ENCODE measurements at places on chromosomes 4 and X. TPM values are rescaled to one million over a fixed set of nuclear protein-coding genes. Genes with fewer than 3 reads are reported as not detected.

XKRX gene
- total RNA-seq: 1.4 TPM

DNA sequence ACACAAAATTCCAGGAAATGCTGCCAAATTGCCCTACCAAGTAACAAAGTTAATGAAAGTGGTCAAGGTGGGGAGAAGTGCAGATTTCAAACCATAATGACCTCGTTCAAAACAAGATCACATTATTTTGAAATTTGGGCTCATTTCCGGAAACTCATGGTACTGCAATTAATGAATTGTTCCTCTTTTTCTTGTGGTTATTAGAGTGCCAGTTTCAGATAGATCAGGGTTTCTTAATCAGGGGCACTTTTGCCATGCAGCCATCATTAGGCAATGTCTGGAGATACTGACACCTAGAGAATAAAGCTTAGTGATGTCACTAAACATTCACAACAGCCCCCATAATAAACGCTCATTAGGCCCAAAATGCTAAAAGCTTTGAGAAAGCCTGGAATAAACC lies 381.5 kb upstream of the GALNT7 start:
- H3K27ac ChIP-seq: no peak overlapping the region
- DNase-seq: no peak

GC gene
- total RNA-seq: not detected

GRCh38 chr4:85419103-85419502 lies 55.8 kb upstream of the ARHGAP24 start:
- H3K27ac ChIP-seq: no peak overlapping the region
- no peaks in the 10 kb centered on the region for H3K4me1 ChIP-seq
- H3K4me3 ChIP-seq: no peak overlapping the region
- H3K27me3 ChIP-seq: no peaks in the 10 kb centered on the region
- no peak for DNase-seq

DNA sequence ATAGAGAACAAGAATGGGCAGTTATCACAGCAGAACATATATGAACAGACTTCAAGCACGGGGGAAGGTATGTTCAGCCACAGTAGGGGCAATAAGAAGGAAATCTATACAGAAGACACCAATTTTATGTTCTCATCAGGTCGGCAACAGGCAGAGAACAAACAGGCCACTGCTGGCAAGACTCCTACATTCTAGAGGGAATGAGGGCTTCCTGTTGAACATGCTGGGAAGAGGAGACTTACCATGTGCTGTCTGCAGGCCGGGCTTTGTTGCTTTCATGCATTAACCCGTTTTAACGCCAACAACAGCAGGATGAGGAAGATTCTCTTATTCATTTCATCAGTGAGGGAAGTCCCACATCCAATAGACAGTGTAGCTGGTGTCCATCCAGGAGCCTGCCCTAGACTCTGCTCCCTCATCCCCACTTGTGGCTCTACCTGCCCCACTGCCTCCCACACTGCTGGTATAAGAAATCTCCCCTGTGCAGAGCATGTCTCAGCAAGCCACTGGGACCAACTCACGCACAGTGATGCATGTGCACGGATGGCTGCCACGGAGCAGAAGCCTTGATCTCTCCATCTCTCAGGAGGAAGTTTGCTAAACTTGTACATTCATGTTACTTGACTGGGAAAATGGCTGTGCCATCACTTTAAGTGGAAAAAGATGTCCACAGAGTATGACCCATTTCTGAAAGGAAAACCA lies 84.5 kb downstream of the ACOX3 start:
- H3K27me3 ChIP-seq: no peaks in the 10 kb centered on the region
- no peak for DNase-seq
- H3K36me3 ChIP-seq: no peaks in the 10 kb centered on the region
- no peak overlapping the region for H3K27ac ChIP-seq
- no peaks in the 10 kb centered on the region for H3K4me1 ChIP-seq

MAP3K15 gene
- 2.0 TPM for total RNA-seq

ZCCHC18 gene
- total RNA-seq: 5.1 TPM

RRH gene
- not detected for total RNA-seq

GRCh38 chr4:125838924-125839323 lies 524.2 kb downstream of the FAT4 start:
- no peaks in the 10 kb centered on the region for H3K4me1 ChIP-seq
- H3K27me3 ChIP-seq: no peaks in the 10 kb centered on the region
- no peak overlapping the region for H3K4me3 ChIP-seq
- no peak overlapping the region for H3K27ac ChIP-seq
- H3K36me3 ChIP-seq: no peaks in the 10 kb centered on the region

PWWP3B gene
- 5.8 TPM for total RNA-seq

PRDM8 gene
- total RNA-seq: 0.03 TPM

MAGEB18 gene
- total RNA-seq: not detected

DNA sequence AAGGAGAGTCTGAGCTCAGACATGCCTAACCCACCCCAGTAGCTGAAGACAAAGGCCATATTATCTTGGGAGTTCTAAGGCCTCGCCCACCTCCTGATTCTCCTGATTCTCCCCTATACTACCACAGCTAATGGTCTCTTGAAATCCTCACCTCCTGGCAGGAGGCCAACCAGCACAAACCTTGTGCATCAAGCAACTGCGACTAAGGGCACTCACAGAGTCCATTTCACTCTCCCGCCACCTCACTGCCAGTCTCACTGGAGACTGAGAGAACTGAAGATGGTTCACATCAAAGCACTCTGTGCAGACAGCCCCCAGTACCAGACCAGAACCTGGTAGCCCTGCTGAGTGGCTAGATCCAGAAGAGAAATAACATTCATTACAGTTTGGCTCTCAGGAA lies 102.1 kb upstream of the KLF8 start:
- no peak for DNase-seq
- no peaks in the 10 kb centered on the region for H3K36me3 ChIP-seq
- no peaks in the 10 kb centered on the region for H3K27me3 ChIP-seq

DNA sequence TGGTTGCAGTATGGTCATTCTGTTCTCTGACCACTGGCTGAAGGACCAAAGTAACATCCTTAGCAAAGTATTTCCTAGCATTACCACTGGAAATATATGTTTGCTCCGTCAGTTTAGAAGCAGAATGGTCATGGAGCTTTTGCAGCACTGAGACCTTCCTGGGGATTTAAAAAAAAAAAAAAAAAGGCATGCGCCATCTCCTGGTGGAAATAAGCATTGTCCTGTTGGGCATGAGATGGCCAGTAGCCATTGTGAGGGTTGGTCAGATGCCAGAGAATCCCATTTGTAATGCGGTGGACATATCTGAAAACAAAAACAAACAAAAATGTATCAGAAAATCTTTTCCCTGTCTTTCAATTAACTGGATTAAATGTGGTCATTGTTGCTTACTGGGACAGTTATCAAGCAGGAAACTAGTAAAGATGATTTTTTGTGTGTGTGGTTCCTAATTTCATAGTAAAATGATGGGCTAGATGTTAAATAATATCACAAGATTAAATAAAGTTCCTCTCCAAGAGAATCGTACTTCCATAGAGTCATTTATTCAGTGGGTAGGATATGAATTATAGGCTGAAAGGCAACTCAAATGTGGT lies 139.6 kb downstream of the SOWAHB start:
- no peaks in the 10 kb centered on the region for H3K36me3 ChIP-seq
- no peak overlapping the region for H3K27ac ChIP-seq
- H3K27me3 ChIP-seq: no peaks in the 10 kb centered on the region
- H3K4me1 ChIP-seq: no peaks in the 10 kb centered on the region
- no peak overlapping the region for H3K4me3 ChIP-seq

DNA sequence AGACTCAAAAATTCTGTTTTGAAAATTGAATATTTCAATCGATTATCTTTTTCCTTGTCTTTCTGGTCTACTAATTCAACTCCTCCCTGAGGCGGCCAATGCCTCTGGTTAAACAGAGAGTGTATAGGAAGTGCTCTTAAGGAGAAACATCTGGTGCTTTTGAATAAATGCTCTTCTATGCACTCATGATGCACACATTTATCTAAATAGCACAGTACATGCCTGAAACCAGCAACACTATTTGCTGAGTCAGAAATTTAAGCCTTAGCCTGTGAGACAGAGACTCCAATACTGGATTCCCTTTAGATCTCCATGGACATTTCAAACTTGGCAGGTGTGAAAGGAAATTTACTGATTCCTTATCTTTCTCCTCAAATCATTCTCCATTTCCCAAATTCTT lies 118.6 kb downstream of the SLIT2 start:
- H3K27ac ChIP-seq: no peak overlapping the region
- no peaks in the 10 kb centered on the region for H3K27me3 ChIP-seq
- no peak overlapping the region for H3K4me3 ChIP-seq
- H3K36me3 ChIP-seq: no peaks in the 10 kb centered on the region
- H3K4me1 ChIP-seq: peaks cover 32% of the 10 kb centered on the region

DNA sequence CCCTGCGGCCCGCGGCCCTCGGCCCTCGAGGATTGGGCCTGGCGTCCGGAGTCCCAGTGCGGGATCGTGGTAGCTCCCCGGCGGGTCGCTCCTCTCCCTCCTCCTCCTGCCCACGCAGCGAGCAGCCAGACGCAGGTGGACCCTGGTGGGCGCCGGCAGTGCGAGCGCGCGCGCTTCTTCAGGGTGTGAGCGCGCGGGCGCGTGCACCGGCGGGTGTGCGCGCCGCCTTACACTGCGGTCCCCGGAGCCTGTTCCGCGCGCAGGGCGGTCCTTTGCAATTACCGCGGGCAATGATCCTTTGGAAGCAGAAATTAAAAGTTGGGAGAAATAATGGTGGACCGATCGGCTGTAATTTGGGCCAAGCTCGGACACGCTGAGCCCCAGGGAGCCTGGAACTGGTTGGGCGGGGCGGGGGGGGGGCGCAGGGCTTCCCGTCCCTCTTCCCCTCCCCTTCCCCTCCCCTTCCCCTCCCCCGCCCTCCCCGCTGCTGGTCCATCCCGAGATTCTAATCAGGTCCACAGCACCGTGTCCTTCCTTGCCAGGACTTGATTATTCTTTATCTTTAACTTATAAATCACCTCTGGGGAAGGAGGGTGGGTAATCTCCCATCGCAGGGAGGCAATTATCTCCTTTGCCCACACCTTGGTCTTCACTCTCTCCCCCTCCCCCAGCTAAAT lies 1.6 kb upstream of the NKX1-1 start:
- no peak overlapping the region for H3K4me3 ChIP-seq
- no peak overlapping the region for H3K27ac ChIP-seq
- no peak for DNase-seq
- peaks cover 100% of the 10 kb centered on the region for H3K27me3 ChIP-seq
- no peaks in the 10 kb centered on the region for H3K36me3 ChIP-seq
- no peaks in the 10 kb centered on the region for H3K4me1 ChIP-seq

DNA sequence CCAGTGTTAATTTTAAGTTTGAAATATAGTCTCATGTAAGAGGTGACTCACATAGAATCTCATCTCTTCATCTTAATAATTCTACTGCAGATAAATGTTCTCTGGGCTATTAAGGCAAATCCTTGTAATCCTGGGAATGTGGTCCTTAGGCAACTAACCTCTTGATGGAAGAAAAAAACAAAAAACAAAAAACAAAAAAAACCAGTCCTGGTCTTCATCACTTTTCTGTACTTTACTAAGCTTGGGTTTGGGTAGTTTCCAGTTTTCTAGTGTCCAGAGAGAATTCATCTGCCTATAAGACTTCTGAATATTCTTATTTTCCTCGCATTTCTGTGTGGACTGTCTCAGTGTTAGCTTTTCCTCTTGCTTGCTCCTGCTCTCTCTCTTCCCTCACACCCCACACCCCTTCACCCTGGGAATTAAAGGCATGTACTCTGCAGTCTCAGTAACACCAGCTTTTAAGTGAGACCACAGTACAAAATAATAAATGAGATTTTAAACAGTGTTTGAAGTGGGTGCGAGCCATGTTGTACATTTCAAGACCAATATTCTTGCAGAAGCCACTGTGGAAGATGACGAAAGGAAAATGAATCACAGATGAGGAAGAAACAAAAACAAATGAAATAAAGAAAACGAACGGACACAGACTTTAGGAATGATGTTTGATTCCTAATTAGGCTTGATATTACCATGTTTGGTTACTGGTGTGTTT lies 51.7 kb downstream of the HAND2 start:
- DNase-seq: no peak
- H3K4me1 ChIP-seq: no peaks in the 10 kb centered on the region
- H3K27me3 ChIP-seq: no peaks in the 10 kb centered on the region

GRCh38 chrX:45449982-45450381 lies 249.3 kb upstream of the DIPK2B start:
- H3K27me3 ChIP-seq: no peaks in the 10 kb centered on the region
- no peaks in the 10 kb centered on the region for H3K36me3 ChIP-seq
- H3K4me1 ChIP-seq: peaks cover 5% of the 10 kb centered on the region
- H3K27ac ChIP-seq: no peak overlapping the region
- H3K4me3 ChIP-seq: no peak overlapping the region

DNA sequence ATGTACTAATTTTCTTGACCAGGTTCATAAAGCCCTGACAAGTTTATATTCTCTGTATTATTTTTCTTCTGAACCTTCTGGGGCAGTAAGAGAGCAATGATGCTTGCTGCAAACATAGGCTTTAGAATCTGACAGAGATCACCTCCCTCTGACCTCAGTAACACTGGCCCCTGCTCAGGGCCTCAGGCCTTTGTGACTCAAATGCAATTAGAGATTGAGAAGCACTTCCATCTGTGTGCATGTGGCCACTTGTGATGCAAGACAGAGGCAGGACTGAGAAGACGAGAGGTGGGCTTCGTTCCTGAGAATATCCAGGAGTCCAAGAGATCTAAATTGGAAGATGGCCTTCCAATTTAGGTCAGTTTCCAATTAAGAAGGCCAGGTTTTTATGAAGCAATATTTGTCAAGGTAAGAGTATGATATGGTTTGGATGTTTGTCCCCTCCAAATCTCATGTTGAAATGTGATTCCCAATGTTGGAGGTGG lies 82.8 kb upstream of the VEGFC start:
- peaks cover 6% of the 10 kb centered on the region for H3K4me1 ChIP-seq
- H3K4me3 ChIP-seq: no peak overlapping the region
- no peak overlapping the region for H3K27ac ChIP-seq
- no peaks in the 10 kb centered on the region for H3K36me3 ChIP-seq

DNA sequence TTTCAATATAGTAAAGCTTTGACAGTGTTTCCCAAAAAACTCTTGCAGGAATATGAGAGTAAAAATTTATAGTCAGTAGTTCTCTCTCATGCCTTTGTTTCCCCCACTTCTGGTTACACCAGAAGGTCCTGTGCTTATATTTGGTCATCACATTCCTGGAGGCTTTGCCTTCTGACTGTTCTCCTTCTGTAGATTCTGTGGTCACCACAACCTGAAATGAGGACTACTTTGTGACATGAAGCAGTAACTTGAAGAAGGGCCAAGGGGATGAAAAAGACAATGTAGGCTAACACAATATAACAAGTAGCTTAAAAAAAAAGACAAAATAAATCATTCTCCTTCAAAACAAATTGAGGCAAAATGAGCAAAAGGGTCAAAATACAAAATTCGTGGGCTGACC lies 366.2 kb upstream of the NR3C2 start:
- no peak overlapping the region for H3K4me3 ChIP-seq
- H3K4me1 ChIP-seq: no peaks in the 10 kb centered on the region
- no peak overlapping the region for H3K27ac ChIP-seq
- no peak for DNase-seq

GRCh38 chr4:95563638-95564337 lies 15.0 kb upstream of the UNC5C start:
- no peak overlapping the region for H3K4me3 ChIP-seq
- no peak overlapping the region for H3K27ac ChIP-seq
- no peaks in the 10 kb centered on the region for H3K27me3 ChIP-seq
- DNase-seq: no peak
